Prostate gland (tissue), 2 donors: ENCODE measurements at places on chromosomes 3 and 15. TPM values are rescaled to one million over a fixed set of nuclear protein-coding genes. Genes with fewer than 3 reads are reported as not detected.

DNA sequence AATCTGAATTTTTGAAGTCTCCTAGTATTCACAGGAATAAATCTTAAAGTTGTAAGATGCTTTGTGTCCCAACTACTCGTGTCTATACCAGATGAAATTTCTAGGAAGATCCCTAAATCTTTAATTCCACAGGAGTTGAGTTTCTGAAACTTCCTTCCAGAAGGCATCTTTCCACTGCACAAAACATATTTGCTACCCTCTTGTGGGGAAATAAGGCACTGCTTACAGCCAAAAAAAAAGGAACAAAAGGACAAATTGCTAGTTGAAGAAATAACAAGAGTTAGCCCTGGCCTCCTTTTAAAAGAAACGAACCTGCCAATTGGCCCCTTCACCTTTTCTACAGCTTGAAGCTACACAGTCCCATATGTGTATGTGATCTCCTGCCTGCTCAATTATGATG lies 54.0 kb downstream of the TAFA4 start:
- DNase-seq, result no peak

- no peak for DNase-seq
These were observed 109.8 kb downstream of the EPHA3 start for GRCh38 chr3:89217148-89217685.

DNA sequence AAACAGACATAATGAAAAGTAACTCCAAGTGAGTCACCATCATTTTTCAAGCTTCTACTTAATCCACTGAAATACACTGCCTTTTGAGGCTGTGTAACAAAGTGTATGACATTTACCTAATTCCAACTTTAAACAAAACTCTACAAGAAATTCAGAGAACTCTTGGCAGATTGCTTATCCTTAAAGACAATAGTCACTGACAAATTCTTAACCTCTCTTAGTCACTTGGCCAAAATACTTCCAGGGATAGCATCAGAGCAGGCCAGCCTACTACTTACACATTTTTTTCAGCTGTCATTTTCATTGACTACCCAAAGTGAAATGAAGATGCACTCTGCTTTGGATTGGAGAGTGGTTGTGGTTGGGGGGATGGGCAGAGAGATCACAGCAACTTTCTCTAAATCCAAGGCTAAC lies 3.6 kb downstream of the WWTR1 start:
- DNase-seq, result no peak

- DNase-seq, result no peak
These were observed 32.1 kb upstream of the HEG1 start for GRCh38 chr3:125087768-125088391.

DNA sequence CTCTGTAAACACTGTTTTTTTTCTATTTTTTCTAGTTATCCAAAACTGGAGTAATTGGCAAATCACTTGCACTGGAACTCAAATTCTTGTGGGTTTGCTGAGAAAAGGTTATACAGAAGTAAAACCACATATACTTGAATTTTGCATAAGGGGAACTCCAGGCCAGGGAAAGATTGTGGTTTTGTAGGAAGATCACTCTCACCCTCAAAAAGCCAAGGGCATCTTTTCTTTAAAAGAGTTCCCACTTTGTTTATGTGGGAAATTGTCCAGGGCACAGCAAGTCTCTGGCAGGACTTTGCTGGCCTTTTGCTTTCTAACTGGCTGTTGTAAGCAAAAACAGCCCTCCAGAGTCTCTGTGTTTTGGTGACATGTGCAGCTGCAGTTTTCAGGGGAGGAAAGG lies 340.3 kb upstream of the RBMS3 start:
- DNase-seq, result peak; percentile 25

GRCh38 chr3:150703299-150703755 lies 393 bp downstream of the ERICH6 start:
- no peak for DNase-seq

RBMS3 gene
- total RNA-seq, result 45.1 TPM

DNA sequence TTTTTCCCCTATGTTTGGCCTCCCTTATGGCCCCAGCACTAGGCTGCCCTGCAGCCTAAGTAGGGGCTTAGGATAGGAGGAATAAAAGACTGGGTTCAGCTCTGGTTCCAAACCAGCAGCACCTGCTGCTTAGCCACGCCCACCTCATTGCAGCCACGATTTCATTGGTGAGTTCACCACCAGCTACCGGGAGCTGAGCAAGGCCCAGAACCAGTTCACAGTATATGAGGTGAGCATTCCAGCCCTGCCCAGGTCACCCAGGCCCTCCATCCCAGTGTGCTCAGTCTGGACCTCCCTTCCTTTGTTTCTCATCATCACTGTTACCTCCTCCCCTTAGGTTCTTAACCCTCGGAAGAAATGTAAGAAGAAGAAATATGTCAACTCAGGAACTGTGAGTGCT lies 11.5 kb downstream of the CPNE9 start:
- no peak for DNase-seq

DNA sequence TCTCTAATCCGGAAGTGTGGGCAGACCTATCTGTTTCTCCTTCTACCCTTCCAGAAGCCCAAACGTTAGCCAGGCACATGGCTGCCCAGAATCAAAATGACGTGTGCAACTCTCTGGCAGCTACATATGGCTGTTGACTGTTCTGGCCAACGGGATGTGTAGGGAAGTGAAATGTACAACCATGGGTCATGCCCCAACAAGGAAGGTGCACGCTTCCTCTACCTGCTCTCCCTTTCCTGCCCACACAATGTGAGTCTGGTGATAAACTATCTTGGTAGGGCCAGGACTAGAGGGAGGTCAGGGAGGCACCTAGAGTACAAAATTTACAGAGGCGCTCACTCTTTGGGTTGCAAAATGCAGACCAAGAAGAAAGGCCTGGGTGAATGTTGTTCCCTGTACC lies 495.9 kb upstream of the PROK2 start:
- no peak for DNase-seq

- no peak for DNase-seq
These were observed 22.1 kb downstream of the PARL start for GRCh38 chr3:183862610-183863009.

DNA sequence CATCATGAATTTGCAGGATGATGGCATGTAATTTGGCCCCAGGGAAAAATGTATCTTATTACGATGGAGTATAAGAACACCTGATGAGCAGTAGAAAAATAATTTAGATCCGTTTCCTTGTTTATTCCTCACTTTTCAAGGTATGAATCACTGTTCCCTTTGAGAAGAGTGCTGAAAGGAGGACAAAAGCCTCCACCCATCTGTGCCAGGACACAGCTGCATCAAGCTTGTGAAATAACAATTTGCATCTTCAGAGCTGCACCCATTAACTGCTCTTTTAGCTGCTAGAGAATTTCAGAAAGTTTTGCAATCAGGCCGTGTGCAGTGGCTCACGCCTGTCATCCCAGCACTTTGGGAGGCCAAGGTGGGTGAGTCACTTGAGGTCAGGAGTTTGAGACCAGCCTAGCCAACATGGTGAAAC lies 9.6 kb downstream of the CLDND1 start:
- DNase-seq, result no peak
